ENCODE measurements at places on chromosomes 1 and 21.

DNA sequence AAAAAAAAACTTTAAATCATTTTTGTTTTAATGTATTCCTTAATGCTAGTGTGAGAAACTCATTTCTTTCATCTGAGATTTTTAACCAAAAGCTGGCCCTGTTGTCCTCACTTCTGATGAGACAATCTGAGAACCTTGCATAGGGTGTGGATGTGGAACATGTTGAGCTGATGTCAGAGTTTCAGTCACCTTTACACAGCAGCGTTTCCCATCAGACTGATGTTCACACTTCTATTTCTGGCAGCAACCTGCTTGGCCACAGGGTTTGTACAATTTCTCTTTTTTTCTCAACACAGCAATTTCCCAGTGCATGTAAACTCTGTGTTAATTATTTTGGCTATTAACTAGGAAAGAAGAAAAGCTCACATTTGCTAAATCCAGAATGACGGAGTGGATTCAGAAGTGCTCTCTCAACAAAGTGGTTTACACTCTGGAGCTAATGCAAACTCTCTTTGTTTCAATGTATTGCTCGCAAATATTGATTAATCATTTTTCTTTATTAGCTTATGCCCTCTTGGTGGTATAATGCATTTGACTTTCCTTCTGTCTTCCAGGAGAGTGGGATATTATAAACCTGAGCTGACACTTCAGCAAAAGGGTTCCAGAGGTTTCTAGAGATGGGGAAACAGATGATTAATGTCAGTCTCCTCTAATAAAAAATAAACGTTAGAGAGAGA lies 70.5 kb upstream of the HSPA13 start:
- no peak for DNase-seq

DNA sequence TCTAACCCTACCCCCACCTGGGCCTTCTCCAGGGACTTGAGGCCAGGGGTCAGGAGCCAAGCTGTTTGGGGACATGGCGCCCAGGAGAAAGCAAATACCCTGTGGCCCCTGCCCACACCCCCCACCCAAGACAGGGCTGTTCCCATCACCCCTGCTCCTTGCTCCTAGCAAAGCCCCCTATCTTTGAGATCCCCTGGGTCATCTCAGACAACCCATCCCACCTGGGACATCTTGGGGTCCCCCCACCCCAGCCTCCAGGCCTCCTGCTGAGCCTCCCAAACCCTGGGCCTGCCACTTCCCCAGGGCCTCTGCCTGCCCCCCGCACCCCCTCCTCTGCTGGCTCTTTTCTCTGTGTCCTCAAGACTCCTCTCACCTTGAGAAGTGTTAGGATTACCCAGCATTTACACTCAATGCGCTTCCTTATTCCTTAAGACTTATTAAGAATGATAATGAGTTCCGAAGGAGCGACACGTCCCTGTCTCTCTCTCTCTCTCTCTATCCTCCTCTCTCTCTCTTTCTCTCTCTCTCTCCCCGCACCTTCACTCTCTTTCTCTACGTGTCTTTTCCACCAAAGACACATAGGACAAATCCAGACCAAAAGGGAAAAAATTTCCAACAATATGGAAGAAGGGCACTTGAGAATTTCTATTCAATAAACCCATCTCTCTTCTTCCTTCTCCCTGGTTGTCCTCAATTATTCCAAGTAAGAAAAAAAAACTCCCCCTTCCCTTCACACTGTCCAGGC lies 7.2 kb downstream of the CASZ1 start:
- DNase-seq: no peak

DNA sequence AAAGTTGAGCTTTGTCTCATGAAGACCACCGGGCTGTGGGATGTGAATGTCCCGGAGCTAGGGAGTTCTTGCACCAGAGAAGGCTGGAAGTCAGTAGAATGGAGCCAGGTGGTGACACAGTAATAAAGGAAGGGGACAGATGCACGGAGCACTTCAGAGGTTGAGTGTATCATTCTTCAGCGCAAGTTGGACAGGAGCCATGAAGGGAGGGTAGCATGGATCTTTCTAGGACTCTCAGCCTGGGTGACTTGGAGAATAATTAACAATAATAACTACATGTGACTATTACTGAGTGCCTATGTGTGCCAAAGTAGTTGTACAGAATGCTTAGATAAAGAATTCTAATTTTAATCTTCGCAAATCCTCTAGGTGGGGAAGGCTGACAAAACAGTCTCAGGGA lies 258.7 kb upstream of the AJAP1 start:
- DNase-seq: no peak

DNA sequence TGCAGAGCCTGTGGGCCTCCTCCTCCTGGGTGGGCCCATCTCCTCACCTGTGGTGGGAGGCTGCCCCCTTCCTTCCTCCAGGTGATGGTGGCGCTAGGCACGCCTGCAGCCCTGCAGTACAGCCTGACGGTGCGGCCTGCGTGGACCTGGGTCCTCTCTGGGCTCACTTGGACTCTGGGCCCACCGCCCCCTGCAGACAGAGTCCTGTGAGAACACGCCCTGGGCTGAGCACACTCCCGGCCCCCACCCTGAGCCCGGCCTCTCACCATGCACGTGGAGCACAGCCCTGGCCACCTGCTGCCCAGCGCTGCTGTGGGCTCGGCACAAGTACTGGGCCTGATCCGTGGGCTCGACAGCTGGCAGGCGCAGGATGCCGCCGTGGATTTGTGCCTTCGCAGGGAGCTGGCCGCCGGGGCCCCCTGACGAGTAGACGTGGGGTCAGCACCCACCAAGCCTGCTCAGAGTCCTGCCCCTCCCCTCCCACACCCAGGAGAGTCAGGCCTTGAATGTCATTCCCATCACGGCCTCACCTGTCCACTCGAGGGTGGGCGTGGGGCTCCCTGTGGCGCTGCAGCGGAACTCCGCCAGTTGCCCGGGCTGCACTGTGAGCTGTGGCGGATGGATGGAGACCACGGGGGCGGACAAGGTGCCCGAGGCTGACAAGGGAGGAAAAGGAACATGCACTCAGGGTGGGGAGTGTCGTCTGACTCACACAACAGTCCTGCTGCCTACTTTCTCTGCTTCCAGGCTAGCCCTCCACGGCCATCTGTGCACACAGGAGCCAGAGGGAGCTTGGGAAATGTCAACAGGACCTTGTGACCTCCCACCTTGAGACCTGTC lies 43.4 kb downstream of the LDLRAD2 start:
- DNase-seq: no peak

GRCh38 chr1:111789142-111789541 lies 33.4 kb downstream of the DDX20 start:
- no peak for DNase-seq

GRCh38 chr1:182317611-182318161 lies 73.9 kb downstream of the GLUL start:
- no peak for DNase-seq

DNA sequence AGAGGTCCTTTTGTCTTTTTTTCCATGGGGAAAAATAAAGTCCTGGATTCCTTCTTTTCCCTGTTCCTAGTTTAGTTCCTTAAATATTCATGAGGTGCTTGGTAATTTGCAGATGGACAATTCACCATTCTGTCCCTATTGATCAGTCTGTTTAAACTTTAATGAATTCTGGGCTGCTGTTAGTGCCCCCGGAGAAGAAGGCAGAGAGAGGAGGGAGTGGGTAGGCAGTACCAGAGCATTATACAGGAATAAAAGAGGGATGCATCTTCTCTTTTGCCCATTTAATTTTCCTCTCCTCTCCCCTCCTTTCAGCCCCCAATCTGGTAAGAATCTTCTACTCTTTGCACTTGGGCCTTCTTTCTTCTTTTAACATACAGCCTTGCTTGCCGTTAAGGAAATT lies 25.9 kb downstream of the FGGY start:
- no peak for DNase-seq

GRCh38 chr1:235950318-235950717 lies 83.6 kb upstream of the LYST start:
- DNase-seq: no peak

DNA sequence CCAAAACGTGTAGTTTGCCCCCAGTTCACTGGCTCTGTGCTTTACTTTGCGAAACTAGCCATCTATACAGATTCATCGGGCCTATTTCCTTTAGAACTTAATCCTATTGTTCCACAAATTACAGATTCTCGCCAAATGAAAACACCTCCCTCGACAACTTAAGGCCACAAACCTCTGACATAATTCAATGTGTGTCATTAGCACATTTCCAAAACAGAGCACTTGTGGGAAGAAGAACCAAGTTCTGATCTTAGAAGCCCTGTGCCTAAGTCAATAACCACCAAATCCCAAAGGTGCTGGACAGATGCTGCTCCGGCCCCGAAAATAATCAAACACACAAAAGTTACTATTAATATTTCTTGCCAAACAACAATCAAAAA lies 93.9 kb downstream of the SLC45A1 start:
- DNase-seq: no peak

DNA sequence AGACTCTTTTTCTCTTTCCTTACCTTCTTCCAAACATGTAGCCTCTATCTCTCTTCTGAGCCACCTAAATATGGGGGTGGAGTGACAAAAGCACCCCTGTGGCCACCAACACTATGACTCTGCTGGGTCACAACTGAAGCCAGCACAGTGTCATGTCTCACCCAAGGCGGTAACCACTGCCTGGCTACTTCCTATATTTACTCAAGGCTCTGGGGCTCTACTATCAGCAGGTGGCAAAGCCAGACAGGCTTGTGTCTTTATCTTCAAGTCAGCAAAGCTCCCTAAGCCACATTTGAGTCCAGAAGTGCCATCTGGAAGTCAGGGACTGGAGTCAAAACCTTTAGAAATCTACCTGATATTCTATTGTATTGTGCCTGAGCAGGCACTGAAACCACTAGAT lies 1515.2 kb downstream of the PLA2G4A start:
- DNase-seq: no peak

- DNase-seq: no peak
These were observed 90.8 kb upstream of the SLC25A33 start for GRCh38 chr1:9448132-9449109.

DNA sequence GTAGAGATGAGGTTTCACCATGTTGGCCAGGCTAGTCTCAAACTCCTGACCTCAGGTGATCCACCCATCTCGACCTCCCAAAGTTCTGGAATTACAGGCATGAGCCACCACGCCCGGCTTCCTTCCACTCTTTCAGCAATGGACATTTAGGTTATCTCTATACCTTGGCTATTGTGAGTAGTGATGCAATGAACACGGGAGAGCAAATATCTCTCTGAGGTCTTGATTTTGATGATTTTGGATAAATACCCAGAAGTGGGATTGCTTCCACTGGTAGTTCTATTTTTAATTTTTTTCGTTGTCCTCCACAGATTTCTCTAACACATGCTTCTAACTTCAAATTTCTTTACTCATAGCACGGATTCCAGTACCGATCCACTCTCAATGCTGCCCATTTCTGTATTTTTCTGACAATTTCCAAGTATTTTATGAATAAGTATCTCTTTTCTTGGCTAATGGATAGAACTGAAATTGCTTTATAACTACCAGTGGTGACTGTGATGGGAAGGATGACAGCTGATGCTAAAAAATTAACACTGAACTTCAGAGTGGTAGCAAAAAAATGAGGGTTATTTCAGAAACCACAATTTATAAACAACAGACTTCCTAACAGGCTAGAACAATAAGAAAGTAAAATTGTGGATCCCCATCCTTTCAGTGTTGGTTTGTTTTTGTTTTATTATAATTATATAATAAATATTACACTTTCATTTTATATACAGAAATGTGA lies 327.5 kb upstream of the RUNX1 start:
- no peak for DNase-seq

- no peak for DNase-seq
These were observed 118.3 kb downstream of the TGFB2 start for GRCh38 chr1:218463194-218464156.

DNA sequence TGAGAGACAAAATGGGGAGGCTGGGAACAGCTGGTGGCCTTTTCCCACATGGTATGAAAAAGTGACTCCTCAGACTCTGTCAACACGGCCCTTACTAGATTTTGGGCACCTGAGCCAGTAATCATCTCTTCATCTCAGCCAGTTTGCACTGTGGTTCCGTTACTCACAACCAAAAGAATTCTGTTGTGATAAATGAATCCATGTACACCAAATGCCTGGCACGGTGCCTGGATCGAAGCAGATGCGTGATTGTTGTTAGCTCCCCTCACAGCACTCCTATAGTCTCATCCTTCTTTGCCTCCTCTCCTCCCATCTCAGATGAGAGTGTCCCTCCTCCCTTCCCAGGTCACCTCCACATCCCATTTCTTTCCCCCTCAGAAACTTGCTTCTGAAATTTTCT lies 57.9 kb upstream of the GJB5 start:
- DNase-seq: no peak

DNA sequence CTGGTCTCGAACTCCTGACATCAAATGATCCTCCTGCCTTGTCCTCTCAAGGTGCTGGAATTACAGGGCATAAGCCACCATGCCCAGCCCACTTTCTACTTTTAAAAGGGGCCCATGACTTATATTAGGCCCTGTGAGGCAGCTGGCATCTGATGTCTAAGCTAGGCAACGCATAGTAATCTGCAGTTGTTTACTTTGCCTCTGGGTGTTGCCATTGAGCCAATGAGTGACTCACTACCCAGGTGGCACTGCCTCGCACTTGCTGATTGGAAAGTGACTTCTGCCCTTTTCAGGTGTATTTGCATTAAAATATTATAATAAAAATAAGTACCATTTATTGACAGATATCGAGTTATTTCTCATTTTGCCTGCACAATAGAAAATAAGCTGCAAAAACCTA lies 84.9 kb downstream of the KIF14 start:
- no peak for DNase-seq

DNA sequence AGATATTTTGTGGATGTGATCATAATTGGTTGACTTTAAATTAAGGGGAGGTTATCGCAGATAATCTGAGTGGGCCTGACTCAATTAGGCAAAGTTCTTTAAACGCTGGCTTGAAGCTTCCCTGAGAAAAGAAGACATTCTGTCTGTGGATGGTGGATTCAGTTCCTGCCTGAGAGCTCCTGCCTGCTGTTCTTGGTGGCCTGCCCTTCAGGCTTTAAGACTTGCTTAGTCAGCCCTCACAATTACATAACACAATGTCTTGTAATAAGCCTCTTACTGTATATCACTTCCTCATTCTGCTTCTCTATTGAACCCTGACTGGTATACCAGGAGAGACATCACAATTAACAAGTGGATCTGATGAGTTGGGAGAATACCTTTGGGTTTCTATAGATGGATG lies 50.2 kb downstream of the KCNJ6 start:
- no peak for DNase-seq

- no peak for DNase-seq
These were observed 245.9 kb upstream of the PLD5 start for GRCh38 chr1:242770366-242770765.

DNA sequence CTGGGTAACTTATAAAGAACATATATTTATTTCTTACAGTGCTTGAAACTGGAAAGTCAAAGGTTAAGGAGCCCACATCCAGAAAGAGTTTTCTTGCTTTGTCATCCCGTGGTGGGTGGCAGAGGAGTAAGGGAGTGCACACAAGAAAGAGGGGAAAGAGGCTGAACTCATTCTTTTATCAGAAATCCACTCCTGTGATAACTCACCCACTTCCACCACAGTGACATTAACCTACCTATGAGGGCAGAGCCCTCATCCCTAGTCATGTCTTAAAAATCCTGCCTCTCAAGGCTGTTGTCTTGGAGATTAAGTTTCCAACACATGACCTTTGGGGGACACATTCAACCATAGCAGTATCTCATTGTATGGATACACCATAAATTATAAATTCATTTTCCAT lies 32.5 kb upstream of the RGS4 start:
- no peak for DNase-seq

- no peak for DNase-seq
These were observed 37.6 kb upstream of the BTG3 start for GRCh38 chr21:17650292-17650691.

All from T-helper 1 cell (primary cell).